ENCODE measurements at places on chromosomes 12 and 14.

GRCh38 chr12:84607170-84607819 lies 305.3 kb downstream of the SLC6A15 start:
- no peak for DNase-seq

- no peak for DNase-seq
Measured at GRCh38 chr12:47825173-47825639, 5.5 kb upstream of the HDAC7 start.

DNA sequence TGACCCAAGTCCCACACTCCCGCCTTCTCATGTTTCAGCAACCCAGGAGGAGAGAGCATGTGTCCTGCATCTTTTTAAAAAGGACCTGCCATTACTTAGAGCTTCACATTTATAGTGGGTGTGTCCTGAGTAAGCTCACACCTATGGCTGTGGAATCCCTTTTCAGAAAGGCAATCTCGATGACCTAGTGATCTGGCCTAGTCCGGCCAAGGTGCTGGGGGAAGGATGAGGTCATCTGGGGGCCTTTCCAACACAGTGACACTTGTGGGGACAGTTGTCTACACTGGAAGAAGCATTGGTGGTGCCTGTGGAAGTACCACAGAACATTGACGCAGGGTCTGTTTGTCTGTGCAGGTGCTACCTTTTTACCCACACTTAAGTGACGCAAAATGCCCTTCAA lies 8.2 kb downstream of the TCP11L2 start:
- DNase-seq, result no peak

DNA sequence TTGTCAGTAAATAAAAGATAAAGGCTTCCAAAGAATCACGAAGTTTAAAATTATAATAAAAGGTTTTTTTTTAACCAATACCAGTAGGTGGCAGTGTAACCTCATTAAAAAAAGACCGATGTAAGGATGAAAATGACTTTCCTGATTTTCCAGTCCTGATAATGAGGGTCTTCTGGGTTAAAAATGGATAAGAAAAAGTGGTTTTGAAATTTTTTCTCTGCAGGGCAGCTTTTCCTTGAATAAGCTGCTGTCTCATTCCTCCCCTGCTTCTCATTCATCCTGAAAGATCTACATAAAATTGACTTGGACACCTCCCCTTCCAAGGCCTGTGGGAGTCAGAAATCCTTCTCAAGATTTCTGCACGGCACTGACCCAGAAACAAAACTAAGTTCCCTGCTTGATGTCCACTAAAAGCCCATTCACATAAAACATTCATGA lies 58.9 kb upstream of the FBXO33 start:
- DNase-seq, result no peak

GRCh38 chr14:65471038-65471878 lies 58.7 kb downstream of the FUT8 start:
- DNase-seq, result peak; percentile 8

DNA sequence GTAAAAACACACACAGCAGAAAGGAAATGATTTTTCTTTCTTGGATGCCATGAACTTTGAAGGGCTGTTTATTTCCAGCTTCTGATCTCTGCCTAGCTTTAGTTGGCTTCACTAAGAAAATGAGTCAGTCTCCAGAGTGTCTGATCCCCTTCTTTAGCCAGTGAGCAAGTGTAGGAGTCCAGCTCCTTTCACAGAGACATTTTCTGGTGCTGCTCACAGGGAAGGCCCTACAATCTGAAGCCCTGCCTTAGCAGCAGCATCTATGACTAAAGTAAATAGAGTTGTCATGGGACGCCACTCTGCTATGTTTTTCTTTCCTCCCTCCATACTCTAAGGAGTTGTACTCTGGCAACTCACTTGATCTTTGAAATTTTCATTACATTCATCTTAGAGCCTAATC lies 103.5 kb downstream of the RPAP3 start:
- no peak for DNase-seq

GRCh38 chr12:13443498-13443897 lies 247.0 kb downstream of the EMP1 start:
- DNase-seq, result no peak

- DNase-seq, result no peak
Measured at GRCh38 chr12:93438266-93439050, 3.3 kb downstream of the UBE2N start.

- DNase-seq, result no peak
Measured at GRCh38 chr12:14387219-14387871, 21.9 kb downstream of the ATF7IP start.

GRCh38 chr12:123369229-123369628 lies 4.6 kb upstream of the SBNO1 start:
- no peak for DNase-seq

DNA sequence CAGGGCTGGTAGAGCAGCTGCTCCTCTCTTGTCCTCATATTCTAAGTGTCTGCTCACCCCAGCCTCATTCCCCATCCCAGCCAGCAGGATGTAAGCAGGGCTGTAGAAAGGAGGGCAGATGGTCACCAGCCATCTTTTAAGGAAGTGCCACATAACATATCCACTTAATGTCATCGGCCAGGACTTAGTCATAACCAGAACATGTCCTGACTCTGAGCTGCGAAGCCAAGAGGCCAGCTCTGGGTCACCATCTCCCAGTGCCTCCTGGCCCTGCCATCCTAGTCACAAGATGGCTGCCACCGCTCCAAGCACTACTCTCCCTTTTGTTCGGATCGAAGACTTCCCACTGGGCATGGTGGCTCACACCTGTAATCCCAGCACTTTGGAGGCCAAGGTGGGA lies 123.9 kb downstream of the PLXNC1 start:
- no peak for DNase-seq

- no peak for DNase-seq
Measured at GRCh38 chr14:75542588-75543091, 20.4 kb downstream of the BATF start.

GRCh38 chr14:67833403-67833802 lies 13.8 kb downstream of the RAD51B start:
- DNase-seq, result no peak

DNA sequence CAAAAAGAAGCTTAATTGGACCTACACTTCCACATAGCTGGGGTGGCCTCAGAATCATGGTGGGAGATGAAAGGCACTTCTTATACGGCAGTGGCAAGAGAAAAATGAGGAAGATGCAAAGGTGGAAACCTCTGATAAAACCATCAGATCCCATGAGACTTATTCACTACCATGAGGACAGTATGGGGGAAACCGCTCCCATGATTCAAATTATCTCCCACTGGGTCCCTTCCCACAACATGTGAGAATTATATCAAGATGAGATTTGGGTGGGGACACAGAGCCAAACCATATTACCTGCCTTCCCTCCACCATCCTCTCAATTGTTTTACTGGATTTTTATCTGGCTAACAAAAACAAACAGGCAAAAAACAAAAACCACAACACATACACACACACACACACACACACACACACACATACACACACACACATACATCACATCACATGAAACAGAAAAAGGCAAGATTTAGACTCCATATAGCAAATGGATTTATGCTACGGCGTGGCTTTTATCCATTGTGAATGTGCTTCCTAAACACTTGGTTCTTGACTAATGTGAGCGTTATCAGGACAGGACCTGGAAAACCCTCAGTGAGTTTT lies 66.7 kb downstream of the ZFP36L1 start:
- DNase-seq, result no peak

- DNase-seq, result no peak
Measured at GRCh38 chr14:94462219-94462551, 9.6 kb upstream of the SERPINA11 start.

DNA sequence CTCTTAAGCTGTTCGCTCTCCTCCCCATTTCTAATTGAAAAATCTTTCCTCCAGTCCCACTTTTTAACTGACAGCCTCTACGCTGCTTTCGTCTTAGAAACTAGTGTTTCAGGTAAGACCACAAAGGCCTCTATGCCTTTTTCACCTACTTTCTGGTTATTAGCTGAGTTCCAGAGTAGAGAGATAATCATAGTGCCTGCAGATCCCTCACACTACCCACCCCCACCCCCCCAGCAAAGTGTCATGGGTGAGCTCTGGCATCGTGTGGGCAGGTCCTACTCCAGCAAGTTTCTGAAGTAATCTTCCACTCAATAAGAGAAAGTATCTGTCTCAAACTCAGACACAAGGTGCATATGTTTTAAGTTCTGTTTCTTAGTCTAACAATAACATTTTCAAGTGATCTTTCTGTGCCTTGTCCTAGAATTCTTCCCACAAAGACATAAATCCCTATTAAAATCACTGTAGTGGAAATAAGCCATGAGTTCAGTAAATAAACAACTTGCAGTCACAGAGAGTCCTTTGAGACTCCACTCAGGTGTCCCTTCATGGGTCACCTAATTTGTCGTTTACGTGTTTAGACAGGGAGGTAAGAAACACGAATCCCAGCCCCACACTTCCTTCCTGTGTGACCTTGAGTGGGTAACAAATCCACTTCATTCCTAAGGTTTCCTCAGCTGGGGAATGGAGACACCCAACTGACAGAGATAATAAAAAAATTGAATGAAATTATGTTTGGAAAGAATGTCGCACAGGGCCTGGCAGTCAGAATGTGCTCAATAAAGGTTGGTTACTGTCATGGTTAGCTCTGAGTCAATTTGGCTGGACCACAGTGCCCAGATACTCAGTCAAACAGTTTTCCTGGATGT lies 228.9 kb upstream of the CAND1 start:
- DNase-seq, result no peak

- no peak for DNase-seq
Measured at GRCh38 chr12:56724701-56724971, 463 bp downstream of the NACA start.

DNA sequence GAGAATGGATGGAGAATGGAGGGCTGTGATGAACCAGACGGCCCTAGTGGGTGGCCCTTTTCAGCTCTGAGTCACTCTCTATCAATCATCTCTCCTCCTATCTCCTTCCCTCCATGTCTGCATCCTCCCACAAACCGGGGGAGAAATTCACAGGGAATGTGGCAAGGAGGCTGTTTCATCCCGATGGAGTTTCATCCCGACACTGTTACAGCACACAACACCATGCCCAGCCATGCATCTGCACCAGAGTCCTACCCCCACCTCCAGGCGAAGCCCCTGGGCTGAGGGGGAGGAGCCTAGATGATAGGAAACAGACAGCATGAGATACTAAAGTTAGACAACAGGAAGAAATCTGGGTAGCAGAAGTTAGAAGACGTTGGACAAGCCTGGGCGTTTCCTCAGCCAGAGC lies 20.8 kb downstream of the SLC8B1 start:
- DNase-seq, result no peak

- no peak for DNase-seq
Measured at GRCh38 chr12:29771786-29772185, 12.0 kb downstream of the TMTC1 start.

DNA sequence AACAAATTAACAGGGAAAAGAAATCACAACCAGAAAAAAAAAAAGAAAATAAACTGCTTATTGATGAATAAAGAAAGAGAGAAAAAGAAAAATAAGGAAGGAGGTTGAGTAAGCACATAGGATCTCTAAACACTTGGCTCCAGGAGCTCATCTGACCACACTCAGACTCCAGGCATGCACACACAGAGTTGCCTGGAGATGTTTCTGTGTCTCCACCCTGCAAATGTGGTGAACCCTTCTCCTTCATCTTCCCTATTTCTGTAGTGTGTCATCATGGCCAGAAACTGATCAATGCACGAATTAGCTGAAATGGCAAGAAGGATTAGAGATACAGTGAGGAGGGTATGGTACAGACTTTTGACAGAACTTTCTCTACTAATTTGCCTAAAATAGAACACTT lies 20.2 kb downstream of the OR4N2 start:
- DNase-seq, result no peak

DNA sequence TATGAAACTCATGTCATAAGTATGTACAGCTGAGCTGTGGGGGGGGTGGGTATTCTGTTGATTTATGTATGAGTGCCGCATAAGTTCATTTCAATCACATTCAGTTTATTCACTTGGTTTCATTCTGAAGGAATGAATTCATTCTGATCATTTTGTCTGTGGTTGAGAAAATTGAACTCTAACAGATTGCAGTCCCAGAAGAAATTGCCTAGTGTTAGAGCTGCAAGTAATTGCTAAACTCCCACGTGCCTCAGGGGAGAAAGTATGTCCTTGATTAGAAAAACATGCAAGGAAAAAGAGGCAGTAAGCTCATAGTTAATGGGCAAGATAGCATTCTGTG lies 442.4 kb upstream of the MGAT4C start:
- no peak for DNase-seq

DNA sequence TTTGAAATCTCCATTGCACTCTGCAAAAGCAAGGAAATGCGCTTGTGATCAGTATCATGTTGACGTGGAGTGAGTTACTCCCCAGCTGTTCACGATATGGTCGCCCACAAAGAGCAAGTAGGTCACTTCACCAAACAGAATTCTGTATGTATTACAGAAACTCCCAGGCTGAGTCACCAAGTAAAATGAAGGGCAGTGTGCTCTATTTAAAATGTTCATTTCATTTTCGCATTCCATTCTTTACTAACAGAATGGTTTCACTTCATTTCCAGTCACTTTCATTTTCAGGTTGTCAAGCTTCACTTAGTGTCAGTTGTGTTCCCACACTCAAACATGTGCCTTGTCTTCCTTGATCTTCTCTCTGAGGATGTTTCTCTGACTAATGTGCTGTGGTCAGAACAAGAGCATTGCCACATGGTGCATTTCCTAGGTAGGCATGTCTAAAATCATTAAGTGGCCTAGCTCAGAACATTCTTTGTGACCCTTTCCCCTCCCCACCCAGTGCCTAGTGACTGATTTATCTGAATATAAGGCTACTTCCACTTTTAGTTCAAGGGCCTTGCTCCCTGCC lies 391.2 kb downstream of the RAD51B start:
- DNase-seq, result no peak

DNA sequence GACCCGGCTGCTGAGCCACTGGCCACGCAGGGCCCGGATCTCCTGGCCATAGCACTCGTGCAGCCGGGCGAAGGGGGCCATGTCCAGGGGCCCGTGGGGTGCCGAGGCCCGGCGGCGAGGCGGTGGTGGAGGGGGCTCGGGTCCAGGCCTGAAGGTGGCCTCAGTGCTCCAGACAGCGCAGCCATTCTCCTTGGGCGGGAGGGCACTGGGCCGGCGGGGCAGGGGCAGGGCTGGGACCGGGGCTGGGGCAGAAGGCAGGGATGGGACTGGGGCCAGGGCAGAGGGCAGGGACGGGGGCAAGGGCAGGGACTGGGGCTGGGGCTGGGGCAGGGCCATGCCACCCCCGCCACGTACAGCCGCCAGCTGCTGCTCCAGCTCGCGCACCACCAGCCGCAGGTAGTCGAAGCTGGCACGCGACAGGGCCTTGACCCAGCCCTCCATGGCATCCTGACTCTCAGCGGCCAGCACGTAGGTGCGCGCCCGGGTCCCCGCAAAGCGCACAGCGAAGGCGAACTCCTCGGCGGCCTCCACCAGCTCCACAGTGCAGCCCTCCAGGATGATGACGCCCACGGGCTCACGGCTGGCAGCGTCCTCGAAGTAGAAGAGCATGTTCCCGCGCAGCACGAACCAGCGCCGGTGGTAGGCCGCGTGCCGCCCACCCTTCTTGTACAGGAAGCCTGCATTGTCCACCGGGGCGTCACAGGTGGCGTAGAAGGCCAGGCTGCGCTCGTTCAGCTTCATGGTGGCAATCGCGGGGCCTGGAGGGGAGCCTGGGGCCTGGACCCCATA lies 6.0 kb downstream of the PHETA1 start:
- no peak for DNase-seq

GRCh38 chr12:11786638-11787365 lies 137.3 kb downstream of the ETV6 start:
- DNase-seq, result no peak

Data from HuH-7 (cell line).